Activated T-helper 17 cell treated with anti-CD3 and anti-CD28 coated beads, Interleukin-2, amount 50 U/mL, for 72 hours (primary cell): ENCODE measurements at places on chromosomes 12 and 14.

GRCh38 chr14:22390824-22391461, 198.1 kb downstream of the DAD1 start:
- H3K27me3 ChIP-seq = no peaks in the 10 kb centered on the region
- H3K27ac ChIP-seq = no peak overlapping the region
- no peak for ATAC-seq

GRCh38 chr12:79121486-79121885, 256.9 kb downstream of the SYT1 start:
- H3K27ac ChIP-seq = no peak overlapping the region
- H3K27me3 ChIP-seq = no peaks in the 10 kb centered on the region
- no peak for ATAC-seq

DNA sequence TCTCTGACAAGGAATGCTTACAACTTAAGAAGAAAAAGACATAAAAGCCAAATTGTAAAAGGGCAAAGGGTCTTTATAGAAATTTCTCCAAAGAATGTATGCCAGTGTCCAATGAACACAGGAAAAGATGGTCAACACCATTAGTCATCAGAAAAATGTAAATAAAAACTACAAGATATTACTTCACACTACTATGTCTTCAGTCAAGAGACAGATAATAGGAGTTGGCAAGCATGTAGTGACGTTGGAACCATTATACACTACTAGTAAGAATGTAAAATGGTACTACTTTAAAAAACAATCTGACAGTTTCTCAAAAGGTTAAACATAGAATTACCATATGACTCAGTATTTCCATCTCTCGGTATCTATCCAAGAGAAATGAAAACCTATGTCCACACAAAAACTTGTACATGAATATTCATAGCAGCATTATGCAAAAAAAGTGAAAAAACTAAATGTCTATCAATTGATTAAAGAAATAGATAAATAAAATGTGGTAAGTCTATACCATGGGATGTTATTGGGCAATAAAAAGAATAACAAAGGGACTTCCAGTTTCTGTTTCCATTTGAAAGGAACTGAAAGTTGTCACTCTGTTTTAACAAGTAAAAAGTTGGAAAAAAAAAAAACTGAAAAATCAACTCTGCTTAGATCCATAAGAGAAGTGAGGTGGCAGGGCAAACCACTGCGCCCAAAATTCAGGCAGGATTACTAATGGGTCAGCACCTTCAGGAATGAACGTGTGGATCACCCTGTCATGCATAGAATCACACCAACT, 69.8 kb downstream of the ALG10B start:
- ATAC-seq = no peak
- no peaks in the 10 kb centered on the region for H3K4me1 ChIP-seq
- no peak overlapping the region for H3K4me3 ChIP-seq
- H3K27ac ChIP-seq = no peak overlapping the region
- H3K27me3 ChIP-seq = no peaks in the 10 kb centered on the region

DNA sequence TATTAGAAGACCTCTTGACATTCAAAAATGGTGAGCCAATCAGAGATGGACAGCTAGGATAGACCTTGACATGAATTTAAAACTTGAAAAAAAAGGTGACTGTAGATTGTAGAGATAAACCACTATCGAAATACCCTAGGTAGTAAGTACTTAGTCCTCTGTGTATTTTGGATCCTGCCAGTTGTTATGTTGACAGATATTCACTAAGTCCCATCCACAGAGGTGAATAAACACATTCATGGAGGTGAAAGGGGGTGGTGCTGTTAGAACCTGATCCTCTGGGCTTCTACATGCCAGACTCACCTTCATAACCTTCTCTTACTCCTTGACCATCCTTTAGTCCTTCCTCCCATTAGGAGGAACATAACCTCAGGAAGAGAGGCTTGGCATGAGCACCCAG, 72.3 kb downstream of the OTX2 start:
- H3K4me3 ChIP-seq = no peak overlapping the region
- peaks cover 3% of the 10 kb centered on the region for H3K27me3 ChIP-seq
- H3K4me1 ChIP-seq = no peaks in the 10 kb centered on the region
- H3K27ac ChIP-seq = no peak overlapping the region
- H3K36me3 ChIP-seq = no peaks in the 10 kb centered on the region
- no peak for ATAC-seq

DNA sequence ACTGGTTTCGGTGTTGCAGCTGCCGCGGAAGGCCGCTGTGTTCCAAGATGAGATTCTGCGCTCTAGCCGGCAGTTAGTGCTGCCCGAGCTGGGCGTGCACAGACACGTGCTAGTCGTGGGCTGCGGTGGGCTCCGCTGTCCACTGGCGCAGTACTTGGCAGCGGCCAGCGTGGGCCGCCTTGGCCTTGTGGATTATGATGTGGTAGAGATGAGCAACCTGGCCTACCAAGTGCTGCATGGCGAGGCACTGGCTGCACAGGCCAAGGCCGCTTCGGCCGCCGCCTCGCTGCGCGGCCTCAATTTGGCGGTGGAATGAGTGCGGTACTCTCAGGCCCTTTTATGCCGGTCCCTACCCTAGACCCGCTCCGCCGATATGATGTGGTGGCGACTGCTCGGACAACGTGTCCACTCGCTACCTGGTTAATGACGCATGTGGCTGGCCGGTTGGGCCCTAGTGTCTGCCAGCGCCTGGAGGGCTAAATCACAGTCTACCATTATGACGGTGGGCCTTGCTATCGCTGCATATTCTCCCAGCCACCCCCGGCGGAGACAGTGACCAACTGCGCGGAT, 102.2 kb downstream of the SNAPC1 start:
- no peaks in the 10 kb centered on the region for H3K27me3 ChIP-seq
- no peak overlapping the region for H3K27ac ChIP-seq
- ATAC-seq = no peak
- H3K4me1 ChIP-seq = peaks cover 5% of the 10 kb centered on the region

GRCh38 chr12:65263777-65264176, 14.7 kb upstream of the MSRB3 start:
- peaks cover 11% of the 10 kb centered on the region for H3K27me3 ChIP-seq
- H3K4me1 ChIP-seq = no peaks in the 10 kb centered on the region
- no peaks in the 10 kb centered on the region for H3K36me3 ChIP-seq

DNA sequence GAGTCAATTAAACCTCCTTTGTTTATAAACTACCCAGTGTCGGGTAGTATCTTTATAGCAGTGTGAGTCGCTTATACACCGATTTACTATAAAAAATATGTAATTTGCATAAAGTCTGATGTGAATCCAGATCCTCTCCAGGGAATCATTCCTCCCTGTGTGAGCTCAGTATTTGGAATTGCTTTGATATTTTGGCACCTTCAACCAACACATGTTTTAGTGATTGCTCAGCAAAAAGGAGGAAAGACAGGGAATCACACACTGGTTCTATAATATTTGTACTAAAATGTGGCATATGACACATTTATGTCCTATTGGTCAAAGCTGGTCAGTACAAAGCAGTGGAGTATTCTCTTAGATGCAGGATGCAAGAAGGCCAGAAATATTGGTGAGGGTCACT, 703.9 kb upstream of the ATXN7L3B start:
- no peak overlapping the region for H3K27ac ChIP-seq
- H3K4me3 ChIP-seq = no peak overlapping the region
- no peaks in the 10 kb centered on the region for H3K36me3 ChIP-seq

DNA sequence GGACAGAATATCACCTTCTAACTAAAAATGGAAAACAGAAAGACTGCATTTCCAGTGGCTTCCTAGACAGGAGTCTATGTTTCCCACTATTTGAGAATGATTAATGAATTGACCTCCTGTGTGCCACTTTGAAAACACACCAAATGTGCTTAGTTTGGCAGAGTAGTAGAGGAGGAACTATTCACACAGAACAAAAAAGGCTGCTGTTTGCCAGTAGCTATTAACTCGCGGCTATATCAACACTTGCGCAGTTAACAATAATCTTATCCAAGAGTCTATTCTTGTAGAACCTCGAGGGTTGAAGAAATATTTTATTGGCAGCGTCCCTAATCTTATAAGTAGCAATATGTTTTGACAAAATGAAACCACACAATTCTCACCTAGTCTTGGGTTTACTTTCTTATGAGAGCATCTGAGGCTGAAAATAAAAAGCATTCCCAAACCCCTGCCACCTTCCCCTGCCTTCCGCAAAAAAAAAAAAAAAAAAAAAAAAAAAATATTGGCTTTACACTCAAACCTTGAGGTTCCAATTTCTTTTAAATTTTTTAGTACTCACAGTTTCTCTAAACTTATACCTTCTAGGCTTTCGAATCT, 127.3 kb upstream of the FLRT2 start:
- no peak for ATAC-seq
- no peaks in the 10 kb centered on the region for H3K36me3 ChIP-seq

DNA sequence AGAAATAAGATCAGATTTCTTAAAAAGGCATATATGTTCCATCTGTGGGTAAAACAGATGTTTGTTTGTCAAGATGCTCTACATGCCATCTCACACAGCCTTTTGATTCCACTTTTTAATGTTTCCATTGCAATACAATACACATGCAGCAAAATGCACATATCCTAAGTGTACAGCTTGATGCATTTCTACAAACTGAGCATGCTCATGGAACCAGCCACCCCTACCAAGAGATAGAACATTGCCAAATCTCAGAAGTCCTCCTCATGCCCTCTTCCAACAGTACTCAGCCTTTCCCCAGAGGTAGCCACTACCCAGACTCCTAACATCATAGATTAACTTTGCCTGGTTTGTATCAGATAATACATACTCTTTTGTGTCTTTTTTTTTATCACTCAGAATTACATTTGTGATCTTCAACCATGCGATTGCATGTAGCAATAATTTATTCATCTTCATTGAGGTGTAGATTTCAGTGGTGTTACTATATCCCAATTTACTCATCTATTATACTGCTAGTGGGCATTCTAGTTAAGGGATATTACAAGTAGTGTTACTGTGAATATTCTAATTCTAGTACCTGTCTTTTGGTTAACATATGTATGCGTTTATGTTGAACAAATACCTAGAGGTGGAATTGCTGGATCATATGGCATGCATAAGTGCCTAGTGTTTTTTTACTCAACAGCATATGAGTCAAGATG, 3.3 kb downstream of the GPR65 start:
- peak overlapping the region; percentile 91 for H3K27ac ChIP-seq
- peaks cover 73% of the 10 kb centered on the region for H3K36me3 ChIP-seq
- no peaks in the 10 kb centered on the region for H3K27me3 ChIP-seq
- ATAC-seq = no peak
- peaks cover 54% of the 10 kb centered on the region for H3K4me1 ChIP-seq
- peak overlapping the region; percentile 89 for H3K4me3 ChIP-seq

DNA sequence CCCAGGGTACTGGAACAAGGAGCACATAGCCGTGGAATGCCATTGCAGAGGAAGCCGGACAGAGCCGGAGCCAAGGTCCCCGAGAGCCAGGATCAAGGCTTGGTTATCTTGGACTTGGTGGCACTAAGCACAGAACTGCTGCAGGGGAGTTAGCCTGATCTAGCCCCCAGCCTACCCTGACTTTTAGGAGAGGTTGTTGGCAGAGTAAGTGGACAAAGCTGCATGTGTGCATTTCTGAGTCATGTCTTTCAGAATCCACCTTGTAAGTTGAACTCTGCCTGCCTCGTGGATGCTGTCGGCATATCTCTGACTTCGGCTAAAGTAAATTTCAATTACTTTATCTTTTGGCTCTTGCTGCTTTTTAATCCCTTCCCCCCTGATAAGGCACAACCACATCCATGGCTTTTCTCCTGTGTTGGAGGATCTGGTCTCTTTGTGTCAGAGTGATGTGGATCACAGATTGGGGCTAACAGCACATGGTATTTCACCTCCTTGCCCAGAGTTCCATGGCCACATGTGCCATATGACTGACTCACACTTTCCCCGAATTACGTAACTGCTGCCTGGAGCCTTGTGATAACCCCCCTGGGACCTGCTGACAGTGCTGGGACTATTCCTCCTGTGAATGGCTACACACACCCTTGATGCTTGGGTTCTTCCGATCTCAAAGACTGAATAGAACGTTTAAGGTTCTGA, 240.3 kb downstream of the EMP1 start:
- H3K4me1 ChIP-seq = no peaks in the 10 kb centered on the region
- no peak overlapping the region for H3K27ac ChIP-seq
- H3K4me3 ChIP-seq = no peak overlapping the region
- peaks cover 11% of the 10 kb centered on the region for H3K27me3 ChIP-seq
- no peaks in the 10 kb centered on the region for H3K36me3 ChIP-seq
